ENCODE measurements at places on chromosomes 5 and 9.

DNA sequence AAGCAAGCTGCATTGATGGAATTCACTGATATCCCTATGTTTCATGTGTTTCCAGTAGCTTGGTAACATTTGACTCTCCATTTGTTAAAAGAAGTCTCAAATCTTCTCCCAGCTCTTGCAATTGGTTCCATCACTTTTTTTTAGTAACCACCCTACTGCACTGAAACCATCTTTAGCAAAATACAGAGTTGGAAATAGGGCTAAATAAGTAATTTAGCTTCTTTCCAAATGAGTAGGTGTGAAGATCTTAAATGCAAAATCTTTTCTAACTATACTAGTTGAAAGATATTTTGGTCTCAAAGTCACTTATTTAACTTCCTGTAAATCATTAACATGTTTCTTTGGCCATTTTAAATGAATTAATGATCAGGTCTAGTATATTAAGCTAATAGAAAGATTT lies 138.1 kb downstream of the DIRAS2 start:
- DNase-seq = no peak

DNA sequence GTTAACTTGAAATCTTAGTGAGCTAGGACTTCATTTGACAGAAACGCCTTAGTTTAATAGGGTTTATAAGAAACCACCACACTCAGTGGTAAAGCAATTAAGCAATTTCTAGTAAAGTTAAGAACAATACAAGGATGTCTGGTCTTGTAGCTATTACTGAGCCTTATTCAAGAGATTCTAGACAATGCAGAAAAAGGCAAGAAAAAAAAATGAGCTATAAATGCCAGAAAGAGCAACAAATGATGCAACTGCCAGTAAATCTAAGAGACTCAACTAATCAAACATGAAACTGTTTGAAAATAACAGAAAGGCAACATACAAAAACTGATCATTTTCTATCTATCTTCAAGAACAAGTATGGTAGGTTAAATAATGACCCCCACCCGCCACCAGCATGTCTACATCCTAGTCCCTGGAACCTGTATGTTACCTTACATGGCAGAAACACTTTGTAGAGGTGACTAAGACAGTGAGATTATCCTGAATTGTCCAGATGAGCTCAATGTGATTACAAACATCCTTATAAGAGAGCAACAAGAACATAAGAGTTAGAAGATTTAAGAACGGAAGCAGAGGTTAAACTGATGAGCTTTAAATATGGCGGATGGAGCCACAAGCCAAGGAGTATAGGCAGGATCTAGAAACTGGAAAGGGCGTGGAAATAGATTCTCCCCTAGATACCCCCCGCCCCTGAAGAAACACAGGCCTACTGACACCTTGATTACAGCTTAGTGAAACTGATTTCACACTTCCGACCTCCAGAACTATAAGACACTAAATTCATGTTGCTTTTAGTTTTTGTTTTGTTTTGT lies 93.0 kb downstream of the SUSD1 start:
- no peak for DNase-seq

GRCh38 chr5:97923496-97923895 lies 740.4 kb upstream of the RIOK2 start:
- no peak for DNase-seq

GRCh38 chr9:18658804-18659705 lies 185.1 kb downstream of the ADAMTSL1 start:
- DNase-seq = no peak

DNA sequence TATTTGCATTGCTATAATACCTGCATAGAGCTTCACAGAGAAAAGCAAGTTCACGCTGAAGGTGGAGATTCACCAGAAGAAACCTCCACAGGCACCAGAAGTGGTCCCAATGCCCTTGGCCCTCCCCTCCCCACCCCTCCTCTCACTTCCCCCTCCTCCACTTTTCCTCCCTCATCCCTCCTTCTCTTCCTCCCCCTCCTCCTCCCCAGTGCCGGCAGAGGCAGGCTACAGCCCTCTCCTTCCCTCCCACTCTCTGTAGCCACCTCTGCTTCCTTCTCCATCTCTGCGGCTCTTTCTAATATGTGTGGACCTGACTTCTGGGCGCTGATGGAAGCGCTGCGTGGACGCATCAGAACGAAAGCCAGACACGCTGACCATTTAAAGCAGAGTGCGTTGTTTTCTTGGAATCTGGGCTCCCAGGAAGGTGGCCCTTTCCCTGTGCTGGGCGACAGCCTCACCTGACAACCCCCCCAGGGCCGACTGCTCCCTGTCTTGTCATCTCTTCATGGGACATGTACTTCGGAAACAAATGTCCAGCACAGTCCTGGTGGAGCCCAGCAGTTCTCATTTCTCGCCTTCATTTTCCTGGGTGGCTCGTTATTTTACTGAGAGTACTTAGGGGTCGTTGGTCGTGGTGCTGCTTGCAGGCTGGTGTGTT lies 29.5 kb downstream of the NDUFS6 start:
- DNase-seq = no peak

GRCh38 chr9:110156416-110156815 lies 51.5 kb downstream of the C9orf152 start:
- no peak for DNase-seq

DNA sequence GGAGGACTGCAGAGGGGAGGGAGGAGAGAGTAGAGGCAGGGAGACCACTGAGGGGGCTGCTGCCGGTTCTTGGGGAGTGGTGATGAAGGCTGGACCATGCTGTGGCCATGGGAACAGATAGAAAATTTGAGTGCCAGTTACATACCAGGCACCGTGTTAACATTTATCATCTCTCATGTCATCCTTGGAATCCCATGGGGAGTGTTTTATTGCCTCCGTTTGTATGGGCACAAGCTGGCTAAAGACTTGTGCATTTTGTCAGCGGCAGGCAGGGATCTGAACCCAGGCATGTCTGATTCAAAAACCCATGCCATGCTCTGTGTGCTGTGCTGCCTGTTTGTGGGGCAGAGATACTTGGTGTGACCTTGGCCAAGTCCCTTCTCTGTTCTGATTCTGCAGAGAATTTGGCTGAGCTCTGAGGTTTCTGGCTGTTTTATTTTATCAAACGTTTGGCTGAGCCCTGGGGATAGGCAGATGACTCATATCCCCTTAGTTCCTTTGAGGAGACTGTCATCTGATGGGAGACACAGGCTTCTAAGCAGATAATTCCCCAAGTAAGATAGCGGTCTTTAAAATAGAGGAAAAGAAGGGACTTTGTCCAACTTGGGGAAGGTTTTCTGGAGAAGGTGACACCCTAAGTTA lies 22.2 kb downstream of the COL27A1 start:
- no peak for DNase-seq

DNA sequence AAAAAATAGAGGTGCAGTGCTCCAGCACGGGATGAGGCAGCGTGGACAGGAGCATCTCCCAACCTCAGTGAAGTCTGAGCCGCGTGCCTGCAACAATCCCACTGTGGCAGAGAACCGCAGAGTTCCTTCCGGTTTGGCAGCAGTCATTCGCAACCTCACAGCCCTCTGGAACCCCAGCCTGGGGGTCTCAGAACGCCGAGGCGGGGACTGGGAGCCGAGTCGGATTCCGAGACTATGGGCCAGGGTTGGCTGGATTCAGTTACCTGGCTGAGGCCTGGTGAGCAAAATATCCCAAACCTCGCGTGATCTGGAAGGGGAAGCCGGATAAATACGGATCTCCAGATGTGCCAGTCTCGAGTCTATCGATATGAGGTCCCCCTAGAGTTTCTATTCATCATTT lies 27.0 kb downstream of the CDKN2A start:
- no peak for DNase-seq

GRCh38 chr5:65338606-65339151 lies 143.0 kb downstream of the ADAMTS6 start:
- no peak for DNase-seq

GRCh38 chr5:10248378-10249260 lies 1.1 kb downstream of the ATPSCKMT start:
- DNase-seq = no peak

GRCh38 chr5:43121913-43122484 lies 1.3 kb downstream of the ZNF131 start:
- no peak for DNase-seq

GRCh38 chr5:50710838-50711237 lies 44.4 kb downstream of the PARP8 start:
- DNase-seq = no peak

DNA sequence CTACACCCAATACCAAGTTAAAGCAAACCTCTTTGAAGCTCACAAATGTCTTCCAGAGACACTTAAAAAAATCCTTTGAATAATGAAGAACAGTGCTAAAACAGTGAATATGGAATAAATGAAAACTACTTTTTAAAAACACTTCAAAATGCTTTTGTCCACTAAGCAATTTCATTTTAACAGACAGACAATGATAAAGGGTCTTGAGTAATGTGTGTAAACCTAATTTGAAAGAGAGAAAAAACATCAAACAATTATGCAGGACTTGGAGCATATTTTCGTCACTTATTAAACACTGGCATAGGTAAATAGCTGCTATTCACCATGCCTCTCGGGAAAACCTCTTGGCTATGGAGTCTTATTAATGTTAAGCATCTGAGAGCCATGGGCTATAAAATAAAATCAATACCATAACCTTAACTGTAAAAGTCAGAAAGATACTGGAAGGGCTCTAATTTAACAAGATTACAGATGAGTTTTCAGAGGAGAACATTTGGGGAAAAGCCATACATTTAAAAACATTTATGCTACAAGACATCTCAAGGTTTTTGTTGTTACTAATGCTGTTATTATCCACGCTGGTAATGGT lies 177.8 kb downstream of the NFIB start:
- DNase-seq = peak; percentile 85

GRCh38 chr5:76298852-76299251 lies 104.2 kb upstream of the IQGAP2 start:
- no peak for DNase-seq

DNA sequence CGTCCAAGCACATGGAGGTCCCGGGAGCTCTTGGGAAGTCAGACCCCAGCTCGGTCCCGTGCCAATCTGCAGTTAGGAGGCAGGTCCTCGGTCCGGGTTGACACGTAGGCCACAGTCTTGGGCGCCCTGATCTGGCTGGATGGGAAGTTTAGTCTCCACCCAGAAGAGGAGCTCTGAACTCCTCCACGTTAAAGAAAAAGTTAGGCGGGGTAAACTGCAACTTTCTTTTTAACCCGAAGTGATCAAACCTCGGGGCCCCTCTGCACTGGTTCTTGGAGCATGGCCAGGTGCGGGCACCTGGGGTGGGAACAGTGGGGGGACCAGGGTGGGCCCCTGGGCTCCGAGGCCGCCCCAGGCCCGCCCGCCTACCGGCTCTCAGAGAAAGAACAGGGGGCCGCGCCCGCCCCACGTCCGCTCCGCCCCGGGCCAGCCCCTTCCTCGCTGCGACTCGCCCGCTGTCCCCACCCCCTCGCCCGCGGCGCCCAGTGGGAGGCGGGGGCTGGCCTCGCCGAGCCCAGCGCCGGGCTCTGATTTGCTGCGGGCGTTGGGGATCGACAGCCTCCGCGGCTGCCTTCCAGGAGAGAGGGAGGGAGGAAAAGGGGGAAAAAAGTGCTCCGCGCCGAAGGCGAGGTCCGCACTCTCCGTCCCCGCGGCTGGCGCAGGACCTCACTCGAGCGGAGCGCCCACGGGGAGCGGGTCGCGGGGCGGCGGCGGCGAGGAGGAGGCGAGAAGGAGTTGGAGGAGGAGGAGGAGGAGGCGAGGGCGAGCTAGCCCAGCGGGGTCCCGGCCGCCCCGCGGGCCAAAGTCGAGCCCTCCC lies at the start of gene COL5A1:
COL5A1 (plus strand) TSS at position 631 of the 817 bp plus-strand sequence. CDS start 385 bp downstream, outside the sequence.
- DNase-seq = no peak

DNA sequence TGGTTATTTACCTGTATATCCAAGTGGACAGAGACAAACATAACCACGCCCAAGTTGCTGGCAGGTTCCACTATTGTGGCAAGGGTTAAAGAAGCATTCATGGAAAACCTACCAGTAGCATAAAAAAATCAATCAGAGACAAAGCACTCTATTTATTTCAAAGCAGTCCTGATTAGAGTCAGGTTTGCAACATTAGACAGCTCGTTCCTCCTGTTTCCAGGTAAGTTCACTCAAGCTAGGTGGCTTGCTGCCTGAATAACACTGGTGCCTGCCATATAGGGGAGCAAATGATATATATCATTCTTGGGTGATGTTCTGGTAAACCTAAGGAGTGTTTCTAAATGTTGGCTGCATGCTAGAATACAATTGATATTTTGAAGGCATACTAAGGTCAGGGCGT lies 119.6 kb upstream of the TXNDC8 start:
- DNase-seq = no peak

GRCh38 chr5:103617913-103618312 lies 55.3 kb upstream of the NUDT12 start:
- no peak for DNase-seq

GRCh38 chr5:53032188-53032587 lies 43.0 kb downstream of the ITGA2 start:
- DNase-seq = no peak

- DNase-seq = no peak
Measured at GRCh38 chr5:147898875-147899401, 7.4 kb downstream of the C5orf46 start.

- no peak for DNase-seq
Measured at GRCh38 chr5:167639273-167639672, 652.2 kb upstream of the WWC1 start.

DNA sequence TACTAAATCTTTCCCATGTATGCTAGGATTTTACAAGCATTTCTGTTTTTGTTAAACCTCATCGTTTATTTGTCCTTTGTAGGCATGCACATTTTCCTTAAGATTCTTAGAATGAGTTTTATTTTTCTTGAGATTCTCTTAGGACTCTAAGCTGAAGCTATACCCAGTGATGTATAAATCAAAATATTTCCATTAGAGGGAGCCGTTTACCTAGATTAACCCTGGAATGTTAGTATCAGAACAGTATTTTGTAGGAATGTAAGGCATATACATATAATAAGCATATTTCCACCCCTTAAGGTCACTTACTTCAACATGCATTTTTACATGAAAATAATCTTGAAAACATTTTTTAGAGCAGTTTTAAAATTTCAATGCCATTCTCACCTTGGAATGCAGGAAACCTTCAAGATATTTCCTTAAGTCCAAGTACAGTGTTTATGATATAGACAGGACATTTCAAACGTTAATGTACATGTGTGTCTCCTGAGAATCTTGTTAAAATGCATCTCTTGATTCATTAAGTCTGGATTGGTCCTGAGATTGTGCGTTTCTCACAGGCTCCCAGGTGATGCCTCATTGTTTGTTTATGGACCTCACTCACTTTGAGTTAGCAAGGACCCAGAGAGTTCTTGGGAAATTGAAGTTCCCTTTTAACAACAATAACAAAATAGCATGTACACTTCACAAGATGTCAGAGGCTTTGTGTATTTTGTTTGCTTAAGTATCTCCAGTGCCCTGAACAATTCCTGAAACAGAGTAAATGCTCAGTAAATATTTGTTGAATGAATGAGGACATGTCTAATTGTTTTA lies 34.9 kb upstream of the FCHO2 start:
- DNase-seq = no peak

GRCh38 chr5:134515801-134516200 lies 9.7 kb upstream of the JADE2 start:
- DNase-seq = no peak

Data from NCI-H1930 (cell line).